K562 (cell line): ENCODE measurements at places on chromosomes 1 and 21.

DNA sequence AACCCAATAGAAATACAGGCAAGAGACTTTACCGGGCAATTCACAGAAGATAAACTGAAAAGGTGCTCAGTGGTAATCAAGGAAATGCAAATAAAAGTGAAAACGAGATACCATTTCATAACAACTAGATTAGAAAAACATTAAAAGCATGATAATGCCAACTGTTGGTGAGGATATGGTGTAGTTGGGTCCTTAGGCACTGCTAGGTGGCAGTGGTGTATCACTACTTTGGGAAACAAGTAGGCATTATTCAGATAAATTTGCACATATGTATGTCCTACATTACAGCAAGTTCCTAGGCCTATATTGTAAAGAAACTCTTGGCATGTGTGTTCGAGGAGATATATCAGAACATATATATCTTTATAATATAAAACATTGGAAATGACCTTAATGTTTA, 31.0 kb downstream of the AZIN2 start:
- DNase-seq: no peak

GRCh38 chr1:207407655-207408260, 46.4 kb upstream of the CR2 start:
- no peak for DNase-seq

DNA sequence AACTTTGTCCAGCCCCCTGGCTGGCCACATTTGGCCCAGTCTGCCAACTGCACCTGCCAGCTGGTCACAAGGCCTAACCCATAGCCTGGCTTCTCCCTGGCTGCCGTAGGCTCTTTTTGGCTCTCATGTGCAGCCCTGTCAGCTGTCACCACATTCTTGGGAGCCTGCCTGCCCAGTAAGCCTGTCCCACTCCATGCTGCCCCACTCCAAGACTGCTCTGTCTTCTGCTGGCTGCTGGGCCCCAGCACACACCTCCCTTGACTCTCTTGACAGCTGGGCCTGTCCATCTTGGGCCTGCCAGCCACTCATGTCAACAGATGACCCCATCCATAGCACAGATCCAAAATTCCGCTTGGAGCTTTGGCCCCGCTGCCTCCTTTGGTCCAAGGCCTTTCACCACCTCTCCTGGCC, 74.3 kb upstream of the EDN2 start:
- DNase-seq: no peak

GRCh38 chr1:90955769-90956168, 66.1 kb downstream of the ZNF644 start:
- no peak for DNase-seq

GRCh38 chr21:36591326-36591970, 107.5 kb upstream of the SIM2 start:
- DNase-seq: no peak

- no peak for DNase-seq
These were observed 120.7 kb upstream of the KRTAP19-8 start for GRCh38 chr21:31158789-31159581.

DNA sequence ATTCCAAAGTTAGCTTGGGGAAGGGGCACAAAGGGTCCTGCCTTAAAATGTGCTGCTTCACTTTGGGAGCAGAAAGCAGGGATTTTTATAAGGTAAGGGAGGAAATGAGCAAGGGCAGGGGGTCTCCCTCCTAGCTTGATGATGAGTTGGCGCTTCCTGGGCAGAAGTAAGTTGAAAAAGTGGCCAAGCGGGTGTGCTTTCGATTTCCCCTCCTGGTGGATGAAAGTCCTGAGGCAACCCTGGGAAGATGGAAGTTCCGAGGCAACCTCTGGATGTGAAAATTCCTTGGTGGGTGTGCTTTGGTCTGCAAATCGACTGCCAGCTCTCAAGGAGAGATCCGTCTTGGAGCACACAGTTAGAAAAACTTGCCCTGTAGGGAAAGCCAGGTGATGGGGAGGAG, 41.7 kb upstream of the CD2 start:
- DNase-seq: no peak
